ENCODE measurements at places on chromosomes 5 and 9.

DNA sequence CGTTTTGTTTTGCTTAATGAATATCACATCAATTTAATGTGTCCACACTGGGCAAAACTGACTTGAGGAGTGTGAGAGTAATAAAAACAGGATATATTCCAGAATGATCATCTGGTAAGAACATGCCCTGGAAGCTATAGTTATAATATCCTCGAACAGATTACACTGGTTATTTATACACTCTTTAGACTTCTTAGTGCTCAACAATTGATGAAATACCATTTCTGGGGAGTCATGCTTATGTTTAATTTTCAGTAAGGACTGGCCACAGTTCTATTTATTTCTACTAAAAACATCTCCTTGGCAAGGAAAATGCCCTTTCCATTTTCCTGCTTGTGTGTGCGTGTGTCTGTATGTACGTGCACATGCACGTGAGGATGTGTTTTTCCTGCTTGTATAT lies 205.0 kb downstream of the TRIO start:
- DNase-seq = no peak

DNA sequence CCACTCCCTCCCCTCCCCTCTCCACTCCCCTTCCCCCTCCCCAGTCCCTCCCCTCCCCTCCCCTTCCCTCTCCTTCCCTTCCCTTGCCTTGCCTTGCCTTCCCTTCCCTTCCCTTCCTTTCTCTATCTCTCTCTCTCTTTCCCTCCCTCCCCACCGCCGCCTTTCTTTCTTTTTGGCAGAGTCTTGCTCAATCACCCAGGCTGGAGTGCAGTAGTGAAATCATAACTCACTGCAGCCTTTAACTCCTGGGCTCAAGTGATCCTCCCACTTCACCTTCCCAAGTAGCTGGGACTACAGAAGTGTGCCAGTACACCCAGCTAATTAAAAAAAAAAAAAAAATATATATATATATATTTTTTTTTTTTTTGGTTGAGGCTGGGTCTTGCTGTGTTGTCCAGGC lies 45.5 kb downstream of the IL31RA start:
- no peak for DNase-seq

DNA sequence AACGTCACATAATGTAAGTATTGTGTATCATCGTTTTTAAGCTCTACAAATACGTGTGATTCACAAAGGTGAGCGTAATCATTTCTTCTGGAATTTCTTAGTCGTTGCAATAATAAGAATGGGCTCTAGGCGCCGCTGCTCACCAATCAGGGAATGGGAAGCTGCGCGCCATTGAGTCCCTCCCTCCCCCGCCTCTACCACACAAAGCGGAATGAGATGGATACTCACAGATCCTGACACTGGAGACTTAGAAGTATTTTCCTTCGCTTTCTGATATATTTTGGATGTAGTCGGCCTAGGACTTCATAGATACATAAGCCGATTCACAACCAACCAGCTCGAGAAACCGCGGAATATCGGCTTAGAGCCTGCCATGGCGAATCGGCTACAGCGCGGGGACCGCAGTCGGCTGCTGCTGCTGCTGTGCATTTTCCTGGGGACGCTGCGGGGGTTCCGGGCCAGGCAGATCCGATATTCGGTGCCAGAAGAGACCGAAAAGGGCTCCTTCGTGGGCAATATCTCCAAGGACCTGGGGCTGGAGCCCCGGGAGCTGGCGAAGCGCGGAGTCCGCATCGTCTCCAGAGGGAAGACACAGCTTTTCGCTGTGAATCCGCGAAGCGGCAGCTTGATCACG lies at the start of gene PCDHGA11:
Gene PCDHGA11 (plus strand): TSS at position 197 of the 634 bp plus-strand sequence. CDS start 177 bp downstream, at position 374.
- DNase-seq = no peak

- peak; percentile 55 for DNase-seq
Observed at GRCh38 chr5:44538797-44539601, 149.8 kb upstream of the FGF10 start.

DNA sequence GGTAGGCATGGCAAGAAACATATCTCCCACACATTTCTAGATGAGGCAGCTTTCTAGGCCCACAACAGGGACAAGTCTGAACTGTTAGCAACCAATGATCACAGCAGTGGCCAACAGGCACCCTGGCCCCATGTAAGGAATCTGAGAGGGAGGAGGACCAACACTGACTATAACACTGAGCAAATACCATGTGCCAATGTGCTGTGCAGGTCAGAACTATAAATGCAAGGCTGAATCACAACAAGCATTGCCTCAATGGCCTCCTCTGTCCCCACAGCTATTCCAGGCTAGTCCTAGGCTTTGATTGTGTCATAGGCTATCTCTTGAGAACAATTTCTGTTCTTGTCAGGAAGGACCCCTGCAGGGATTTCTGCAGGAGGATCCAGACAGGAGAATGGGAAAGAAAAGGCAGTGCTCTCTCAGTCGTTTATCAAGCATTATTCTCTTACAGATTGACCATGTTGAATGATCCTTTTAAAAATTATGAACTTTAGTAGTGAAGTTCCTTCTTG lies 221.2 kb downstream of the TLE1 start:
- no peak for DNase-seq

- DNase-seq = no peak
Observed at GRCh38 chr5:568061-568781, 43.9 kb upstream of the CEP72 start.

DNA sequence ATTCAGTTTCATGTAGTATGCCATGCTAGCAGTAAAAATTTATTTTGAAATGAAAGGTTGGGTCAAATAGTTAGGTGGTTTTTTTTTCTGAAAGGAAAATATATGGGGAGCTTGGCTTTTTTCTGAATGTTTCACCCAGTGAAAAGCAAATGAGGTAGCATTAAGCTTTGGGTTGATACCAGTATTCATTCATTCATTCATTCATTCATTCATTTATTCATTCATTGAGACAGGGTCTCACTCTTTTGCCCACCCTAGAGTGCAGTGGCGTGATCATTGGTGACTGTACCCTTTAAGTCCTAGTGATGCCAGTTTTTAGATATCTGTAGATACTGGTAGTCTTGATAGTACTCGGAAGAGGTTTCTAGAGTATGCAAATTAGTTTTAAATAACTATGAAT lies 42.4 kb upstream of the LRRC70 start:
- no peak for DNase-seq

GRCh38 chr5:44402084-44402483 lies 12.9 kb upstream of the FGF10 start:
- DNase-seq = no peak

- DNase-seq = no peak
Observed at GRCh38 chr9:108211411-108211955, 644.3 kb downstream of the ACTL7B start.

DNA sequence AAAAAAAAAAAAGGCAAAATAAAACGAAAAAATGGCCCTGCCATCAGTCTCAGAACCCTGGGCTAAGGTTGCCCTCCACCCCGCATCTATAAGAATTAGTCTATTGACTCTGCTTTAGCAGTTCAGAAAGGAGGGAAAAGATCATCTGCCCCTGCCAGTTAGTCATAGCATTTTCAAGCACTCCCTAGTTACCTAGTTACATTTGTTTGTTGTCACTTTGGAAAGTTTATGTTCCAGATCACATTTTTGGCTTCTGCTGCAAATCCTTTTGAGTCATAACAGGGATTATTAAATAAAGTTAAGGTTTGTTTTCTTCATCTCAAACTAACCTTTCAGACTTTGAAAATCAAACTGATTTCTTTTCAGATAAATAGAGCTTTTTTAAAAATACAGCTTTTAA lies 52.1 kb downstream of the AQP7 start:
- peak; percentile 30 for DNase-seq

DNA sequence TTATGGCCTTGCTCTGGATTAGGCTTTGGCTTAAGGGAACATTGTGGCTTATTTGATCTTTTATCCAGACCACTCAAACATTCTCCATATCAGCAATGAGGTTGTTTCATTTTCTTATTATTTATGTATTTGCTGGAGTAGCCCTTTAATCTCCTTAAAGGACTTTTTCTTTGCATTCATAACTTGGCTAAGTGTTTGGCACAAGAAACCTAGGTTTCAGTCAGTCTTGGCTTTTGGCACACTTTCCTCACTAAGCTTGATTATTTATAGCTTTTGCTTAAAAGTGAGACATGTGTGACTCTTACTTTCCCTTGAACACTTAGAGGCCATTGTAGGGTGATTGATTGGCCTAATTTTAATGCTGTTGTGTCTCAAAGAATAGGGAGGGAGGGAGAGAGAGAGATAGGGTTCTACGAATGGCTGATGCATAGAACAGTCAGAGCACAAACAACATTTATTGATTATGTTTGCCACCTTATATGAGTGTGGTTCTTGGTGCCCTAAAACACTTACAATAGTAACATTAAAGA lies 2265.3 kb upstream of the C9orf72 start:
- DNase-seq = no peak

- DNase-seq = no peak
Observed at GRCh38 chr5:88254320-88254719, 14.3 kb downstream of the TMEM161B start.

DNA sequence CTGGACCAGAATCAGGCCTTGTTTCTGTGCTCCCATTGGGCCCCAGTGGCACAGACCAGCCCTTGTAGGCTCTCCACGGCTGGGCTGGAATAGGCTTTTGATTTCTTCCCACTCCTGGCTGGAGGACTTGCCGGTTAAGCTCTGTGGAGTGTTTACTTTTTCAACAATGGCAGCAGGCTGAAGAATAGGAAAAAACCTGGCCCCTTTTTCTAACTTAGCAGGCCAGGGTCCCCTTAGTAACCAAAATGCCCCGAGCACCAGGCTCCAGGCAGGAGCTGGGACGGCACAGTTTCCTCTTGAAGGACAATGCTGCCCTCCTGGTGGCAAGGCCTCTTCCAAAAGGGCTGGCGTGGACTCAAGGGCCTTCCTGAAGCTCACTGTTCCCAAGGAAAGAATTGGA lies 230.3 kb downstream of the CRB2 start:
- no peak for DNase-seq

DNA sequence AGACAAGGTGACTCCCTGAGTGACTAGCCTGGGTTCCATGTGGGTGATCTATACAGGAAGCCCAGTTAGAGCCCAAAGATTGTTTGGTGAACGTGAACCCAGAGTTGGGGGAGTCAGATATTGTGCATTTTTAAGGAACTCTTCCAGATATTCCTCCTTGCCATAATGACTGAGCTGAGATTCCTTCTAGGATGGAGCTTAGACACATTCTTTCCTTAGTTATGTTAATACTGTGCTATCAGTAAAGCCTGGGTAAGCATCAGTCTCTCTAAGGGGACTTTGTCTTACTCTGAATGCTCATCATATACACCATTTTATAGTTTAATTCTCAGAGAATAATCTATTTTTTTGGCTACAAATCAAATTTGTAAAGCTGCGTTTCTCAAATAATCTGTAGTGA lies 68.1 kb downstream of the FOXB2 start:
- DNase-seq = no peak

- DNase-seq = peak; percentile 43
Observed at GRCh38 chr5:97550164-97550563, 367.1 kb upstream of the RIOK2 start.

- no peak for DNase-seq
Observed at GRCh38 chr9:137296670-137297664, 5.1 kb downstream of the NRARP start.

DNA sequence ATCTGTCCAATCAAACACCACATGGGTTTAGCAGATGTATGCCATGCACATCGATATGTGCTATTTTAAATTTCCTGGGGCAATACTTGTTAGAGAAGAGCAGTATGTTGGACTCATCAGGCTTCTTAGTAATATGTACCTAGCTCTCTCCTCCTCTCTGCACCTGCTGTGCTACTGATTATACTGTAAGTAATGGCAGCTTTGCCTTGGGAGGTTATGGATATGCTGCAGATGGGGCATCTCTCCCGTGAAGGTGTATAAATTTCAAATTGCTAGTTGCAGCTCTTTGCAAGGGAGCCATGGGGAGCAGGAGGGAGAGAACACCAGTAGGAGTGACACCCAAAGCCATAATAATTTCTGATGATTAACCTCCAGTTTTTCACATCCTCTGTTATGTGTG lies 101.5 kb downstream of the SPATA31D1 start:
- no peak for DNase-seq

GRCh38 chr9:5446451-5447236 lies 3.7 kb upstream of the CD274 start:
- DNase-seq = no peak

DNA sequence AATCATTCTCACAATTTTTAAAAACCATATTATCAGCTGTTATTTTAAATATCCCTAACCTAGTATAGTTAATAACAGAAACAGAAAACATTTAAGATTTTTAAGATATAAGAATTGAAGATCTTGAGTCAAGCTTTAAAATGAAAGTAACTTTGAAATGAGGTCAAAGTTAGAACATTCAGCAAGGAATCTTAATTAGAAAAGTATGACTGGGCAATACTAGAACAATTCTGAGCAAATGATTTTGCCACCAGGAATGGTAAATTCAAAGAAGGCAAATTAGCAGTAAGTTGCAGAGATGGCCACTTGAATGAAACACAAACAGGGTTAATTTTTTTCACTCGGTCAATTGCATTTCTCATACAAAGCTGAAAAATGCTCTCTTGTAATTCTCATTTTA lies 117.9 kb downstream of the NXNL2 start:
- DNase-seq = no peak

DNA sequence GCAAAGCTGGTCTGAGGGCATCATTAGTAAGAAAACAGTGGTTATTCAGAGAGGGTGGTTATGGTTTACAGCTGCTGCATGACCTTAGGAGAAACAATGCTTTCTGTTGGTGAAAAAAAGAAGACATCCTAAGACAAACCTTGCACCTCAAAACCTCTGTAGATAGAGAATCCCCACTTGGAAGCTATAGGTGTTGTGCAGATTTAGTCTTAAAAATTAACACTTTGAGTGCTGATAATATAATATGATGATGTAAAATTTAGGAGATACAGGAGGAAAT lies 1.4 kb upstream of the PTTG1 start:
- no peak for DNase-seq

GRCh38 chr9:130140706-130141105 lies 31.5 kb upstream of the NCS1 start:
- DNase-seq = no peak

GRCh38 chr5:156479849-156480248 lies 152.9 kb downstream of the SGCD start:
- peak; percentile 4 for DNase-seq

- DNase-seq = peak; percentile 73
Observed at GRCh38 chr9:12774861-12775678, at the start of gene LURAP1L. LURAP1L (plus strand) TSS chr9:12775020; CDS start chr9:12775716, 696 bp downstream.

Data from H4 (cell line).